ENCODE measurements at places on chromosomes 11 and 22.
A peak's percentile ranks its signal among the peaks of the same experiment; 100 is the strongest.

DNA sequence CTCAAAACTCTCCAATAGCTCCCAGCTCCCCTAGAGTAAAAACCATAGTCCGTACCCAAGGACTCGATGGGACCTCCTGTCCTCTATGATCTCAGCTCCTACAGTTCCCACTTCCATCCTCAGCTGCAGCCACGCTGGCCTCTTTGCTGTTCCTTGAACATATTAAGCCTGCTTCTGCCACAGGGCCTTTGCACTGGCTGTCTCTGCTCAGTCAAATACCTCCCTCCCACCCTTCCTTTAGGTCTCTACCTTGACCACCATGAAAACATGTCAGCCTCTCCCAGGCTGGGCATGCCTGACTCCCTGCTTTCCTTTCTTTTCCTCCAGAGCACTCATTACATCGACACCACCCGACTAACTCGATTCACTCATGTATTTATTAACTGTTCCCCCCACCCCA is 24.5 kb downstream of the TMEM184B start:
- DNase-seq = no peak

- no peak for DNase-seq
These were observed 8.5 kb downstream of the ELFN2 start for GRCh38 chr22:37418627-37419369.

GRCh38 chr11:82750643-82751139 is 17.0 kb upstream of the FAM181B start:
- DNase-seq = no peak

- DNase-seq = peak; percentile 90
These were observed 2.3 kb downstream of the CASTOR1 start for GRCh38 chr22:30286813-30287647.

DNA sequence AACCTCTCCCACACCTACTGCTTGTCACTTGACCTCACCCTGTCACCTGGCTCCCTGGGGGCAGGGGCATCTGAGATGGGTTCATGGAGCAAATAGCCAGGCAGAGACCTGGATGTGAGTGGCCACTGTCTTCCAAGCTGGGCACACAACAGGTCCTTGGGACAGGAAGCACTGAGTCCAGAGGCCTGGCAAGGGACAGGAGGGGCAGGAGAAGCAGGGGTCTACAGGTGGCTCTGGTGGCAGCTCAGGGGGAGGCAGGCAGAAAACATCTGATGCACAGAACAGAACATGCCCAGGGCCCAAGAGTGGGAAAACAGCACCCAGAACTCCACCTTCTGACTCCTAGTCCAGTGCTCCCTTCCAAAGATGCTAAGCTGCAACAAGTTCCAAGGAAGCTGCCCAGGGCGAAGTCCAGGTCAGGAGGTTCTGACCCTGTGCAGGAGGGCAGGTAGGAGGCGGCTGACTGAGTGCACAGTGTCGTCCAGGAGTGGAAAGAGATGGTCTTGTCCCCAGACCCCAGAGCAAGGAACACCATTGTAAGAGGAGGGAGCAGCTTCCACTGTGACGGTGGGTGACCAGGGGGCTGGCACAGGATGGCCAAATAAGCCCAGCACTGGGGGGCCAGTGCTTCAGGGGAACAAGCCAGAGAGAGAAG is 3.5 kb downstream of the TNFRSF13C start:
- no peak for DNase-seq

DNA sequence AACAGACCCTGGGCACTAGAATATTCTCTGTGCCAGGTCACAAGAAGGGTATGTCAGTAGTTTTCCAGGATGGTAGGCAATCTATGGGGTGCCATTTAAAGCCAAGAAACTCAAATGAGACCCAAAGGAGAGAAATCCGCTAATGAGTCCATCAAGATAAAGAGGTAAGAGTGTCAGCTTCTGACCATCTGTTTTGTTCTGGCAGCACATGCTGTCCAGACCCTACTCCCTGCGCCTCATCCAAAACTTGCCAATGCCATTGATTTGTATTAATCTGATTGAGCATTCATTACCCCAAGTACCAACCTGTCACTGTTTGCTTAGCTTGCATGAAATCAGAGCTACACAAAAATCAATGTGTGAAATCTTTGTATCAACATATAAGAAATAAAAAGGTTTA is 229.0 kb downstream of the BLID start:
- DNase-seq = no peak

- DNase-seq = no peak
These were observed 16.2 kb downstream of the CSRP3 start for GRCh38 chr11:19185516-19186052.

- DNase-seq = no peak
These were observed 399.3 kb downstream of the OPCML start for GRCh38 chr11:133133050-133133449.

DNA sequence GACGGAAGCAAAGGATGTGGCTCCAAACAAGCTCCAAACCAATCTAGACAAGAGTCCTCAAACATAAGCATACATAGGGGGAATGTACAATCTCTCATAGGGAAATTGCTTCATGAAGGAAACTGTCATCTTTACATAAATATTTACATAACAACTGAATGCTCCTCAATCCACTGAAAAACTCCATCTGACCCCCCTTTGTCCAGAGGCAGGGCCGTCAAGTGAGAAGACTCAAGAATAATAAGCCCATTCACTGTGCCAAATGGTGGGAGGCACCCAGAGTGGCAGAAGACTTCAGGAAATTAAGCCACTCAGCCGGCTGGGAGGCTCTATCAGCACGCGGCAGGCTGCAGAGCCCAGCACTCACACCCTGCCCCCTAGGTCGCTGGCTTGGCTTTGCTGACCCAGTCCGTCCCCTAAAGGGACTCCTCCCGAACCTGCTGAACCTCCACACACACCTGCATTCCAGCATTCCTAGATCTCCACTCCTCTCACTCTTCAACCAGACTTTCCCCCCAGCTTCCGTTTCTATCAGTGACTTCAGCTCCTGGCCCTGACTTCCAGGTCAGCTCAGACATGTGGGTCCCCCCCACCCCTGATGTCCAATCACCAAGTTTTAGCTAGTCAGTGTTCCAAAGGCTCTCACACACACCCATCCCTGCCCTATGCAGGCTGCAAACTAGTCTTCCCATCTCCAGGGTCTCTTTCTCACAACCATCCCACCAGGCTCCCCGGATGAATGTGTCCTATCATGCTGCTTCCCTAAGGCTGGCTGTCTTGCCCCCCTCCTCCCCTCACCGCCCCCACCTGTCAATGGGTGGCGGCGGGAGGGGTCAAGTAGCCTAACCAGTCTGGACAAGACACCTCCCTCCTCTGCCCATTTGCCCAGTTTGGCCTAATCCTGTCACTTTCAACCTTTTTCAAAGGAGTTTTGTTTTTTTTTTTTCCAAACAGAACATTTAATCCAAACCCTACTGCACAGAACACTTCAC is 11.3 kb downstream of the VPS37C start:
- DNase-seq = no peak

DNA sequence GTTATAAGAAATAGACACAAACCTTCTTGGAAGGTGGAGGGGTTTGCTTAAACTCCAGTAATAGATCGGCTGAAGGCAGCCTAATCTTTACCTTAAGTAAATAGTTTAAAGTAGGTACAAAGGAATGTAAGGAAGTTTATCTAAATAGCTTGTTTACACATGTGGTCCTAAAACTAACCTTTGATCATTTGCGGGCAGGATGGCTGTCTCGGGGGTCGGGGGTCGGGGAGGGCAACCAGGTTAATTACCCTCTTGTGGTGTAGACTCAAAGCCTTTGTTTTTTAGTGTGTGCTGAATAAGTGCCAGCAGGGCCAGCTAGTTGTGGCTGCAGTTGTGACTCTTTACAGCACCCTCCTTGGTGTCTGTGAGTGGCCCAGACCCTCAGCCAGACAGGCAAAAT is 256.9 kb upstream of the SESN3 start:
- no peak for DNase-seq

DNA sequence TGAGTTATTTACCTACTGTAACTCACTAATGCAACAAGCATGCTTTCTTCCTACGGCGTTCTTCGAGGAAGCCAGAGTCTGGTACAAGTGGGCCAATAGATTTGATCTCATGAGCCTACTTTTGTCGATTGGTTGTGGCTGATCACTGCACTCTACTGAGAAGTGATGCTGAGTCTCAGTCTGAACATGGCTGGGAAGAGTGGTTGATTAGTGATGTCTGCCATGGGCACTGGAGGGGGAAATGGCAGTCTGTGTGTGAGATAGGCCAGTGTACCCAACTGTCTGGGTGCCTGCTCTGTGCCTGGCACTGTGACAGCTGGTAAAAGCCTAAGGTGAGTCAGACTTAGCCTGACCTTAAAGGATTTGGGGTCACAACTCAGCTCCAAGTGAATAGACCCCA is 28.3 kb downstream of the MYO18B start:
- DNase-seq = no peak
